ENCODE measurements at places on chromosomes 3 and 15. TPM values are rescaled to one million over a fixed set of nuclear protein-coding genes. Genes with fewer than 3 reads are reported as not detected.
A peak's percentile ranks its signal among the peaks of the same experiment; 100 is the strongest.

DNA sequence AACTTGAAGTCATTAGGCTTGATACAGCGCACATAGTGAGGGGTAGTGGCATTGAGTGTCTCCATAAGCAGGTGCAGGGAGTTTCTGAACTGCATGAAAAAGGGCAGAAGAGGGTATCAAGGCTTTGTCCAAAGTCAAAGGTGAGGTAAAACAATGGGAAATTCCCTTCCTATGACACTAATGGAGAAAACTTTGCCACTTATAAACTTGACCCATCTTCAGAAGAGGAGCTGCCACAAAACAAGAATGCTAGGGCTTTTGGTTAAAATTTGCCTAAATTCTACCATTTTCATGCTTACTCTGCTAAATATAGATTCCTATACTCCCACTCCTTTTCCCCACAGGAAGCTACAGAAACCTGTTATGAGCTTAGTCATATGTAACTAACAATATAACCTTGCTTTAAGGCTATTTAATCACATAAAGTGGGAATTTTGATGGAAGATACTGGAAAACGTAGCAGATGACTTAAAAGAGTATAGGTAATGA is 87.5 kb upstream of the MYO5C start:
- no peak for DNase-seq

DNA sequence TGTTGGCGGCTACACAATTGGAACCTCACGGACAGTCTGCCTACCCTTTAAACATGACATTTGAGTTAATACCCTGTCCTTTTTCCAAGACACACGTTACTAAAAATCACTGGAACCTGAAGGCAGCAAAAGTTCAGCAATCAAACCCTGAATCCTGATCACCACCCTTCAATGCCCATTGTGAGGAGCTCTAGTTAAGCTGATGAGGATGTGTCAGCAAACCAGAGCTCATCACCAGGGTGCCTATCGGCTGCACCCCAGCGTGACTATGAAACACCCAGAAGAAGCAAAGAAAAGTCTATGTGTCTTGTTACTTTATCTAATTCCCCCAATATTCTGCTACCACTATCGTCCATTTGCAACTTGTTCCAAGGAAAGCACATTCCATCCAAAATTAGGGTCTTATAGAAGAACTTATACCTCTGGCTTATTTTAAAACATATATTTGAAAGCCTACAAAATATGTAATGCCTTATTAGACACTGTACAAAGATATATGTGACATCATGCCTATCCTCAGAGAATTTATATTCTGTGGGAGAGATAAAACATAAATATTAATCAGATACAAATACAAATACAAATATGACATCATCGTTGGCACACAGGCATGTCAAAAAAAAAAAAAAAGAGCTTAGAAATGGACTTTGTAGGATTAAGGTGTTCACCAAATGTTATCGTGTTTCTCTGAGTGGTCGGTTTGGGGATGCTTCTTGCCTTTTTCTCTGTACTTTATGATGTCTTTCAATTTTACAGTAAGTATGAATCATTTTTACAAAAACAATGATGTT is 219.7 kb upstream of the SETMAR start:
- no peak for DNase-seq

DNA sequence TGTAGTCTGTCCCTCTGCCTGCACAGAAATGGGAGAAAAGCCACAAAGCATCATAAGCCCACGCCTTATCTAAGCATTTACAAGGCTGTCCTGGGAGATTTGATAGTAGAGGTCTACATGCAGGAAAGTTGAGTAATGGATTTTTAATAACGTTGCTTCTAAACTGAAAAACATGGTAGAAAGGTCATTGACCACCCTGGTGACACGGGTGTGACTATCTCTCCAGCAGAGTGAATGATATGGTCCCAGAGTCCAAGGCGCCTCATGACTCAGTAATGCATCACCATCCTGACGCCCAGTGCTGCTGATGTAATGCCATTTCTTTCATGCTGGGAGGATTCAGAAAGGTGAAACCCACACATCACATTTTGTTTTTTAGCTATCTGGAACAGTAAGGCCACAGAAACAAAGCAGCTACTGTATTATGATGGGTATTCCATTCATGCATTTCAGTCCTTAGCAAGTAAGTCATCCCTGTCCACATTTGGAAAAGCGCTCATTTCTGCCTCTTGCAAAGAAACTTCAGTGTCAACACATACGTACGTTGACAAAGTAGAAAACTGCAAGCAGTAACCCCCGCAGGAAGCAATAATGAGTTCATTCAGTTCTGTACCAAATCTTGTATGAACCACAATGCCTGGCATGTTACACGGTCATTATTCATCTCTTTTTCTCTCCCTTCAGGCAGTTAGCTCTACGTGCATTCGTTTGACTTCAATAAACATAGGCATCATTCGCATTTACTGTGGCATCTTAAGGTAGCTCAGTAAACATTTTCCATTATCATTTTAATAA is 483.5 kb downstream of the GABRG3 start:
- peak; percentile 60 for DNase-seq

GRCh38 chr3:123755085-123755484 is 129.0 kb downstream of the MYLK start:
- DNase-seq = no peak

ACAN gene
- 0.78 TPM for total RNA-seq
